ENCODE measurements at places on chromosomes 3 and 15.

GRCh38 chr3:152309535-152310307, 41.0 kb downstream of the MBNL1 start:
- no peak for DNase-seq

DNA sequence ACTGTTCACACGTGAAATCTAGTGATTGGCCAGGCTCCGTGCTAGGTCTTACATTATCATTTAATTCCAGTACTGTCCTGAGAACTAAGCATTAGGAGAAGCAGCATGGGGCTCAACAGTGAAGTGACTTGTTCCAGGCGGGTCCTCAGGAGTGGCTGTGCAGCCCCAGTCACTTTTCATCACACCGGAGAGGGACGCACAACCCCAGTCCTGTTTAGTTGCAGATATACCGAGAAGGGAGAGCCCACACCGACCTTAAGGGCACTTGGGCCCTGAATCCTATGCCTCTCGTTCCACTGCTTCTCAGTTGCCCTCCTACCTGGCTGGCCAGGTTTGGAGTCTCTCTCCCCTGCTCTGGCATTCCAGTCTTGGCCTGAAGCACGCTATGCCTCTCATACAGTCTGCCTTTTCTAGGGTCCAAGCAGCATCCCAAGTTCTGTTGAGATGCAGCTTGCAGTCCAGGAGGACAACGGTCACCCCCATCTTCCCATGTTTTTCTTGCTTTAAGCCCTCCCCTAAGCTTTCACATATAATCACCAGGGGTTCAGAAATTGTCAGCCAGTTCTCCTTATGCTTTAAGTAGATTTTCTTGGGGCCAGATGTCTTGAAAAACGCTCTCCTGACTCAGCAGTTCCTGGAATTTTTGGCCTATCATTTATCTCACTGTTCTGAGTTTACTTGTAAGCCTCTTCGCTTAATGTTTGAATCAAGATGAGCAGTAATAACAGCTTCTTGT, 10.1 kb downstream of the FAM131A start:
- DNase-seq, result no peak

DNA sequence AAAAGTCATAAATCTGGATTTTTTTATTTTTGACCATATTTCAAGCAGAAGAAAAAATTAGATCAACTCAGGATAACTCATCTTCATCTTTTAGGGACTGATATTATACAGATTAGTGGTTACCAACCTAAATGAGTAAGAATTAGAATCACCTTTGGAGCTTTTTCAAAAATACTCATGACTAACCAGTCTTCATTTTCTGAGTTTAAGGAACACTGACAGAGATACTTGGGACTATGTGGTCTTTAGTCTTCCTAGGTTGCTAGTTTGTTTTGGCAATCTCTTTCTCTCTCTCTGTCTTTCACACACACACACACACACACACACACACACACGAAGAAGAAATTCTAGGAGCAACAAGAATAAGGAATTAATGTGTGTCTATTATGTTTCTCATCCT, 50.1 kb downstream of the TMOD3 start:
- no peak for DNase-seq

GRCh38 chr3:48688032-48688736, 2.5 kb upstream of the NCKIPSD start:
- no peak for DNase-seq

- DNase-seq, result peak; percentile 58
These were observed 45.5 kb upstream of the KLHL25 start for GRCh38 chr15:85840079-85840801.

GRCh38 chr15:93331545-93332167, 242.6 kb upstream of the RGMA start:
- DNase-seq, result no peak

- DNase-seq, result no peak
These were observed 66.3 kb upstream of the CRTC3 start for GRCh38 chr15:90463381-90463780.

DNA sequence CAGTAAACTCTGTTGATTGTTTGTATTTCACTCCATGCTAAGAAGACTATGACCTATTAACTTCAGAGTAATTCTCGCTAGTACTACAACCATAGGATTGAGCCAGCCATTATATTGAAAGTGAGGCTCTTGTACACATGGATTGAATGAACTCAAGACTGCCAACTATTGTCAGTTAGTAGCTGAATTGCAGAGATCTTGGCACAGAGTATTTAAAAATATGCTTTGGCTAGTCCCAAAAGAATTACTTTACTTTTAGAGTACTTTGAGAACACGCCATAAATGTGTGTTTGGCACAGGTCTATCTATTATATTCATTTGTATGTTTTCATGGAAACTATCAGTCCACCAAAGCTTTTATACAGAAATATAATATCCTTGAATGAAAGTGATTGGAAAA, 226.7 kb upstream of the DCBLD2 start:
- DNase-seq, result no peak
